ENCODE measurements at places on chromosomes 3 and 15.

DNA sequence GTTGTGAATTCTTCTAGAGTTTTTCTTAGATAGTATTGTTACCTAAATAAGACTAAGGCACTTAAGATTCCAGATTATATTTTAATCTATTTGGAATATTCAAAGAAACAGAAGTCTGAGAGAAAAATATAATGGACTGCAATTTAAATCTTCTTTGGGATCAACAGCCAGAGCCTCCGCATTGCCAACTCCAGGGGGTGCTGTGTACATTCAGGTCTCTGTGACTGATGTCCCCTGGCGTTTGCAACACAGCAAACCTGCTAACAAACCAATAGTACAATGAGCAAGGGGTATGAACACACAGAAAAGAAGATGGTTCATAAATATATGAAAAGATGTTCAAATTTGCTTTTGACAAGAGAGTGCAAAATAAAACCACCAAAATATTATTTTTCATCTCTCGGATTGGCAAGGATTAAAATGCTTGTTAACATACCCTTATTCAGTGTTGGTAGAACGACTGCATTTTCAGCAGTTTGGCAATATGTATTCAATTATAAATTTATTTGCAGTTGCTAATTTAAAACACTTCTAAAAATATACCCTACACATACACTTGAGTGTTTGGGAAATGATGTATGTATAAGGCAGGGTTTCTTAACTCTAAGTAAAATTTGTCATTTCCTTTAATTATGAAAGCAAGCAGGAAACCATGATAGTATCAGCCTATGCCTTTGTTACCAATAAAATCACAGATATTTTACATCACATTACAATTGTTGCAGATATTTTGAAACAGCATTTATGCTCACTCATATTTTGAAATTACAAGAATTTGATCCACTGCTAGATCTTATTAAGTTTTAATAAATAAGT lies 16.1 kb upstream of the TM4SF1 start:
- DNase-seq = no peak

DNA sequence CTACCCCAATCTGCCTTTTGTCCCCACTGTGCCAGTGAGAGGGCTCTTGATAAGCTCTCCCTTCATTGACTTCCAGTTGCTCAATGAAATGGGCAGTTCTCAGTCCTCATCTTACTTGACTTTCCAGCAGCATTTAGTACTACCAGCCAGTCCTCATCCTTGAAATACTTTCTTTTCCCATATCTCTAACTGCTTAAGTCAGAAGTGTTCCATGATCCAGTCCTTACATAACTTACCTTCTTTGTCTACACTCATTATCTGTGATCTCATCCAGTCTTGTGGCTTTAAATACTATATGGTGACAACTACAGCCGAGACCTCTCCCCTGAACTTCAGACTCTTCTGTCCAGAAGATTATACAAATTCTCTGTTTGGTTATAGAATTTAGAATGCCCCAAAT lies 28.7 kb downstream of the RARRES1 start:
- no peak for DNase-seq

GRCh38 chr15:98518823-98519561 lies 129.3 kb upstream of the IGF1R start:
- DNase-seq = no peak

DNA sequence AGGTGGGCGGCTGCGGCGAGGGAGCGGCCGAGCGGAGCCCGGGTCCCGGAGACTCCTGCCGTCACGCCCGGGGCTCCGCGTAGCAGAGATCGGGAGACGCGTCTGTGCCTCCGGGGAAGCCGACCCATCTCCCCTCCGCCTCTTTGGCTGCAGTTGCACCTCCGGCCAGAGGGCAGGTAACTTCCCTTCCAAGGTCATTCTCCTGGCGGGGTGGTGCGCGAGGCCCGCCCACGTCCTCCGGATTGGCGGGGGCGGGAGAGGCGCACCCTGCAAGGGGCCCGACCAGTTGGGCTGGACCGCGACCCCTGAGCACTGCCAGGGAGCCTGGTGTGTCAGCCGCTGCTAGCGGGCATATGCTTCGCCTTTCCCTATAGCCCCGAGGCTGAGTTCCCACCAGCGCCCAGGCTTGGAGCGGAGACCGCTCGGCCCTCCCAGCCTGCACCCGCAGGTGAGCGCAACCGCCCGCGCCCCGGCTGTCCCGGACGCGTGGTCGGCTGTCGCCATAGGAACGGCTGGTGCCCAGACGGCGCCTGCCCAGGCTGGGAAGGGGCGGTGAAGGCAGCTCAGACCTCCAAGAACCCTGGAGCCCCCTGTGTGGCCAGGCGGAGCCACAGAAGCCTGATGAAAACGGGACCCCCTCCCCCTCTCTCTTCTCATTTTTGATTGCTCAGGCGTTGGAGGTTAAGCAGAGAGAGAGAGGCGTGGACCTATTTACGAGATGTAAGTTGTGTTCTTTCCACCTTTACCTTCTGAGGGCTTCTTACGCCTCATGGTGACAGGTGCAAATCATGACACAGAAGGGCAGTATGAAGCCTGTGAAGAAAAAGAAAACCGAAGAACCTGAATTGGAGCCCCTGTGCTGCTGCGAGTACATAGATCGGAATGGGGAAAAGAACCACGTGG lies 453 bp downstream of the ZDHHC23 start:
- DNase-seq = no peak

DNA sequence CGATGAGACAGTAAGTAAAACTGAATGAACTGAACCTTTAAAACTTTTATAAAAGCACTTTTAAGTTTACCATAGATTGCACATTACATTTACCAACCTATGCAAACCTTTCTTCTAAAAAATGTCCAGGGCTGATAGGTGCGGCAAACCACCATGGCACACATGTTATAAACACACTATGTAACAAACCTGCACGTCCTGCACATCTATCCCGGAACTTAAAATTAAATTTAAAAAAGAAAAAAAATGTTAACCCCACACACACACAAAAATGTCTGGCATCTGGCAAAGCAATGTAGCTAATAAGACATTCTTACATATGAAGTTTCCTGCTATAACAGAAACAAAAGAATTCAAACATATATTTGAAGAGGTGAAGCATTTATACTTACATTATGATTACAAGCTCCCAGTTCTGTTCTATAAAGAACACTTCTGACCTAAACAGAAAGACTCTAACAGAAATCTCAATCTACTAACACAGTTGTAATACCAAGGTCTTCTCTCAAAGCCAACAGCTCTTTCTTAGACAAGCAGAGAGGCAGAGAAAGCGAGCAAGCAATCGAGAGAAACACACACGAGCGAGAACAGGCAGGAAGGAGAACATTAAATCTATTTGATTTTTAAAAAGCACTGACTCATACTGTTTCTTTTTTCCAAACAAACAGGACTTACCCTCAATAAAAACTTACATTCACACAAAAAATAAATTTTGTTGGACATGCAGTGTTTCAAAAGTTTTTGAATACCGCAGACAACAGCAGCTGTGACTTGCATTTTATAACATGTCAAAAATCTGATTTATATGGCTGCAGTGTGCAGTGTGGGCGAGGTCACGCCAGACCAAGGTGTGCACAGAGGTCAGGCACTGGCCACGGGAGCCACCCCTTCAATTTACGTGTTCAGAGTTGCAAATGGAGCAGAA lies at the start of gene NRG4:
NRG4 (minus strand) TSS at position 798 of the 925 bp plus-strand sequence. CDS start 1,194 bp downstream, outside the sequence.
- no peak for DNase-seq

- no peak for DNase-seq
Measured at GRCh38 chr15:97966924-97967620, 6.6 kb downstream of the ARRDC4 start.

DNA sequence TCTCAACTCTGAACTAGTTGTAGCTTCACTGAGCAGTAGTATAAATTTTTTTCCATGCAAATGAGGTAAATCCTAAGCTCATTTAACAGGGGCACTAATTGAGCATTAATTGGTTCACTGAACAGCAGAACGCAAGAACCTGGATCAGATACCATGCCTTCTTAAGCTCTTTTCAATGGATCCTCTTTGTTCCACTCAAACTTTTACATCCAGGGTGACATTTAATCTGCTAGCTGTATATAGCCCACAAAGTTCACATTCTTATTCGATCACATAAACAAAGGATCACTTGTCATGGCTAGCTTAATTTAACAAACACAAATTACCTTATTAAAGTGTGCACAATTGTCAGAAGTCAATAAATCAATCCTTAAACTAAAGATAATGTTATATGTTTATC lies 281.6 kb downstream of the CNTN6 start:
- DNase-seq = no peak

DNA sequence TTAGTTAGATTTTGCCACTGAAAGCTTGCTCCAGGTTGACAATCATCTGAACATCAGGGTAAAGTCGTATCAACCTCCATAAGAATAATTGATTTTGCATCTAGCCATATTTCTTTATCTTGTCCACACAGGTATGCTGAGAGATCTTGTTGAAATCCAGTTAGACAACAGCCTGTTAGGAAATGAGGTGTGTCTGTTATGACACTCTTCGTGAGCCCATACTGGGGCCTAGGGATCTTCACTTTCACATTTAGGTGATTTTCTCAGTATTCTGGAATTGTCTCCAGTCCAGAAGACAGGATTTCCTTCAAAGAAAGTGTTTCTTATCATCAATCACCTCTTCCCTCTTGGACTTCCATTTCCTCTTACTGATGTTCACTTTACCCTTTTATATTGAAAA lies 18.1 kb downstream of the DNAJB11 start:
- DNase-seq = no peak

DNA sequence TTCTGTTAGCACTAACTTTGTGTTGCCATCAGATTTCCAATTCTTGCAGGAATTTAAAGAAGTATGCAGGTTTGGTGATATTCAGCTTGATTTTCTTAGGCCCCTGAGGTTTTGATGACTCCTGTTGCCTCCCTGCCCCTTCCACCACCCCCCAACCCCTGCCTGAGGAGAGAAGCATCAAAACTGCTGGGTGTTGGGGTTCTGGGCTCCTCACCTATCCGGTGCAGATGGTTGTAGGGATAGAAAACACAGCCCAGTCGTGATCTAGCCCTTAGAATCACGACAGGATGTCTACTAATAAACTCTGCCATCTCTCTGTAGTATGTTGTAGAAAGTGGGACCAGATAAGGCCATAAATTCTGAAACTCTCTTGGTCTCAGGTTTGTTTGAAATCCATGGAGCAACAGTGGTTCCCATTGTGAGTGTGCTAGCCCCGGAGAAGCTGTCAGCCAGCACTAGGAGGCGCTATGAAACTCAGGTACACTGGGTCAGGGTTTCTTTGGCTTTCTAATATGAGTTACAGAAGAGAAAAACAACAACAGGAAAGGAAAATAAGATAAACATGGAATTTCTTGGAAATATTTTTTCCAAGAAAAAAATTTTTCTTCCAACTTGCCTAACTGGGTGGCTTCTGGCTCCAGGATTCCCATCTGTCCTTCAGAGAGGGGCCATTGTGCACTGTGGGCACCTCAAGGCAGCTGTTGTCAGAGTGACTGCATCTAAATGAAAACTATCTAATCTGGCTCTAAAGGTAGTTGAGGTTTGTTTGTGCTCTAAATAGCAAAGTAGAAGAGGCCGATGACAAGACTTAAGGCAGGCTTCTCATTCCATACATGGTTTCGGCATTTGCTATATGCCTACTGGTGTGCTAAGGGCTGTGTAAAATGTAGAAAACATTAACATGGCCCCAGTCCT lies 8.7 kb downstream of the SRP14 start:
- no peak for DNase-seq

GRCh38 chr3:64095802-64096201 lies 72.5 kb upstream of the PSMD6 start:
- DNase-seq = no peak

GRCh38 chr3:36680952-36681351 lies 83.4 kb downstream of the DCLK3 start:
- DNase-seq = no peak

- no peak for DNase-seq
Measured at GRCh38 chr3:195204360-195205163, 66.4 kb downstream of the XXYLT1 start.

GRCh38 chr3:39276746-39277145 lies 3.1 kb downstream of the CX3CR1 start:
- DNase-seq = no peak

All from stimulated activated CD8-positive, alpha-beta memory T cell treated with anti-CD3 and anti-CD28 coated beads, Interleukin-15, amount 100 ng/mL, for 4 hours (primary cell).